ENCODE measurements at places on chromosomes 2 and 18.

DNA sequence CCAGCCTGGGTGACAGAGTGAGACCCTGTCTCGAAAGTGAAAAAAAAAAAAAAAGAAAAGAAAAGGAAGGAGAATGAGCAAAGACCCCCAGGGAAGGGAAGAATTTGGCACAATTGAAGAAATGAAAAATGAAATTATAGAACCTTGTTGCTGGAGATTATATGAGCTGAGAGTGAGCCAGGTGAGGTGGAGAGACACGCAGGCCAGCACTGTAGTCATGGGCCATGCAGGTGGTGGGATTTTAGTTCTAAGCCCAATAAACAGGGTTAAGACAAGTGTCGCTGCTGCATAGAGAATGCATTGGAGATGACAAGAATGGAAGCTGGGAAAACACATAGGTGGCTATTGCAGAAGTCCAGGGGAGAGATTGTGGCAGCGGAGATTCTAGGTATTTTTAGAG lies 32.3 kb downstream of the FBLN7 start:
- DNase-seq, result no peak

DNA sequence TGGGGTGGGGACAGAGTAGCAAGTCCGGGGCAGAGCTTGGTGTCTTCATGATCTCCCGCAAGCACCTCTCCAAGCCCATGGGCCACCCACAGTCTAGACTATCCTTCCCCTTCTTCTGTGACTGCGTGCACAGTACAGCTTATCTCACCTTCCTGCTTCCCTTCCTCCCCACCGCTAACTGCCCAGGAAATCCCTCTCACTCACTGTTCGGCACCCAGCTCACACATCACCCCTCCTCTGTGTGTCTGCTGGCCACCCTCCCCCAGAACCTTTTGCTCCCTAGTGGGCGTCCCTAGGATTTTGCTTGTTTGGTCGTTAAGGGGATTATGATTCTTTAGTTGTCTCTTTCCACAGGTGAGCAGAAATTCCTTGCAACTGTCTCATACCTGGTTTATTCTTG lies 31.5 kb upstream of the SMAD7 start:
- no peak for DNase-seq

DNA sequence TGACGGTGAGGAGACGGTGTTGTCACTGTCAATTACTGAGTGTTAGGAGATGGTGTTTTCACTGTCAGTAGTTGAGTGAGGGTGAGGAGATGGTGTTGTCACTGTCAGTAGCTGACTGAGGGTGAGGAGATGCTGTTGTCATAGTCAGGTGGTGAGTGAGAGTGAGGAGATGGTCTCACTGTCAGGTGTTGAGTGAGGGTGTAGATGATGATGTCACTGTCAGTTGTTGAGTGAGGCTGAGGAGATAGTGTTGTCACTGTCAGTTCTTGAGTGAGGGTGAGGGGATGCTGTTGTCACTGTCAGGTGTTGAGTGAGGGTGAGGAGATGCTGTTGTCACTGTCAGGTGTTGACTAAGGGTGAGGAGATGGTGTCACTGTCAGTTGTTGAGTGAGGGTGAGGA lies 3.4 kb upstream of the ATP9B start:
- DNase-seq, result no peak

- no peak for DNase-seq
Observed at GRCh38 chr2:191217580-191217979, 27.6 kb upstream of the MYO1B start.

DNA sequence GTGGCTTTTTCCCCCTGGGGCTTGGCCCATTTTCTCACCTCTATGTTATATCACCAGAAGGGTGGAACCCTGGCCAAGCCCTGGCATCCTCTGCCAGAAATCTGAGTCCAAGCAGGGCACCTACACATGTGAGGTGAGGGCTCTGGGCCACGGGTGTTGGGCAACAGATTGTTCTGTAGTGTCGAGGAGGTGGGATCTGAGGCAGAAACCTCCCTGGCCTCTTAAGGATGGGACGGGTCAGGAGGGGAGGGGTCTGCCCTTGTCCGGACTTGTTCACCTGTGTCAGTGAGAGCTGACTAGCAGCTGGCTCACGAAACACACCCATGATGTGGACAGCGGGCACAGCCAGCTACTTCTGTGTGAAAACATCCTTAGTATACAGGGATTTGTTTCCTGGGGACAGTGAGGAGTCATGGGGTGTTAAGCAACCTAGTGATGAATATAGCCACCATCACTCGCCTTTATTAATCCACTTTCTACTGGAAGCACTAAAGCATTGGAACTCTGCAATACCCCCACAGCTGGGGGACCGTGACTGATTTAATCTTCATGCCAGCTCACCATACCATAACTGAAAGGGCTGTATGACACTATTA lies 35.6 kb downstream of the EPAS1 start:
- no peak for DNase-seq

GRCh38 chr2:196372811-196373664 lies 201.7 kb upstream of the STK17B start:
- no peak for DNase-seq

DNA sequence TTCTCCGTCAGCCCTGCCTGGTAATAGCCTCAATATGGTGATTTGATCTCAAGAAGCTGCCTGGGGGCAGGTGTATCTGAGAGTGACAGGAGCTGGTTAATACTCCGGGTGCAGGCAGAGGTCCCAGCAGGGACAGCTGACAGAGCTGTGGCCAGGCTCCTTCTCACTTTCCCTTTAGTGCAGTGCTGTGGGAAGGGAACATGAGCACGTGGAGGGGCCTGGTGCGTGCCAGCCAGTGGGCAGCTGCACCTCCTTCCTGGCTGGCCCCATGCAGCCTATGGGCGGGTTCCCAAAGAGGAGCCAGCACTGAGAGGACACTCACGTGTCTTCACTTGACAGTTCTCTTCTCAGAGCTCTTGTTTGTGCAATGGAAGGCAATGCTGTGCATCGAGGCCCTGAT lies 9.1 kb downstream of the CNNM4 start:
- no peak for DNase-seq

DNA sequence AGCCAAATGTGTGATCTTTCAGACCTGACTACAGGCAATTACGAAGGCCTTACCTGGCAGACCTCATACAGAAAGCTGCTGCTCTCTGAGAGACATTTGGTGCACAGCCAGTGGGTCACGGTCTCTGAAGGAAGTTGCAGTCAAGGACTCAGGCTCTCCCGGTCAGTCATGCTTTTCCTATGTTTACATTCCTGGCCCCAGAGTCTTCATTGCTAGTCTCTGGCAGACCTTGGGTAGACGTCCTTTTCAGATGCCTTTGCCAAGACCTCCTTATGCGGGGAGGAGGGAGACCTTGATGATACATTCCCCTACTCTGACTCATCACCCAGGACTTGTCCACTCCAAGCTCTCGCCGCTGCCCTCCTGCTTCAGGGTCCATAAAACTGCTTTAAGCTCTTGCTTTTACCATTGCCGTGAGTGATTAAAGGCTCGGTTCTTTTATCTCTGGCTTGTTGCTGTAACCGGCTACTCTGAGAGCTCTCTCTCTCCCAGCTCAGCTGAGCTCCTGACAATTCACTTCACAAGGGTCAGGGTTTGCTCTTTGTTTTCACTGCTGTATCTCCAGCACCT lies 62.0 kb upstream of the SLC35F5 start:
- peak; percentile 43 for DNase-seq

All from eye (tissue), 1 donor.